Stimulated activated naive CD8-positive, alpha-beta T cell treated with anti-CD3 and anti-CD28 coated beads, Interleukin-15, Interleukin-2, amounts not matched to agents 100 U/mL and 50 U/mL, for 24 hours (primary cell): ENCODE measurements at places on chromosomes 13 and 19.

- no peak for DNase-seq
Observed at GRCh38 chr13:92838786-92839185, 387.8 kb upstream of the GPC6 start.

DNA sequence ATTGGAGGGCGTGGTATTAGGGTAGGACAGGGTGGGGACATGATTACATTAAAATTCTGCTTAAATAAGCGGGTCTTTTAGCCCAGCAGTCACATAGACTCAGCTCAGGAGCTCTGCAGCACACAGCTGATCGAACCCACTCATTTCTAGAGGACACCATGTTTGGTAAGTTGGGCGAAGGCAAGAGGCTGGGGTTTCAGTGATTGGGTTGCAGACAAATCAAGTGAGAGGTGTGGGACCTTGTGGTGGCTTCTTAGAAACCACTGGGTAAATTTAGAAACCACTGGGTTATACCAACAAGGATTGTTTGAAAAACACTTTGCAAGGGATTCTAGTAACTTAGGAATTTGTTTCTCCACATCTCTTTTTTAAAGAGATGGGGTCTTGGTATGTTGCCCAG is at the start of gene LEUTX:
LEUTX (plus strand) TSS at position 92 of the 400 bp plus-strand sequence; CDS start at position 159, 67 bp downstream.
- peak; percentile 8 for DNase-seq

DNA sequence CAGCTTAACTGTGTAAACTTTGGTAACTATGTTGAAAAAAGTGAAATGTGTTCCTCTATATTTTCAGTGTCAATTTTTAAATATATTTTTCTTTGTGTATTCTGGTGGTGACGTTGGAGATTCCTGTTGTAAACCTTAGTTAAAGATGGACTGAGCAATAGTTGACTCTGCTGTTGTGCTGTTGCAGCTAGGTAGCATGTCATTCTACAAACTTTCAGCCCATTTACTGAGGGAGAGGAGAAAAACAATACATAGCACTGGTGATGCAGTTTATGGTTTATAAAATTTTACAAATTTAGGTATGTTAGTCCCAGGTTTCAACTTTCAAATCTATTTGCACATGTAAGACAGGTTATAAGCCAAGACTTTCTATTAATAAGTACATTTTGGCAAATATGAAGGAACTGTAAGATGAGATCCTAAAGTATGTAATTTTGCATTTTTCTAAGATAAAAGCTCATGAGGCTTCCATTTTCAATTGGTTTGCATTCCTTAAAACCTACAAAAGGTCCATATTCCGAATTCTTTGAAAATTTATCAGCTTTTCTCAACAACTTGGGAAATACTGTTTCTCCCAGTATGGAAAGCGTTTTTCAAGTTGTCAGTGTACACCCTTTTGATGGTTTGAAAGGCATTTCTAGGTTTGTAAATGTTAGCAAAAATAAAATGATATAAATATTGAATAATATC is 1.5 kb downstream of the NDFIP2 start:
- no peak for DNase-seq

GRCh38 chr13:74870865-74871264 is 611.1 kb downstream of the TBC1D4 start:
- DNase-seq, result no peak

DNA sequence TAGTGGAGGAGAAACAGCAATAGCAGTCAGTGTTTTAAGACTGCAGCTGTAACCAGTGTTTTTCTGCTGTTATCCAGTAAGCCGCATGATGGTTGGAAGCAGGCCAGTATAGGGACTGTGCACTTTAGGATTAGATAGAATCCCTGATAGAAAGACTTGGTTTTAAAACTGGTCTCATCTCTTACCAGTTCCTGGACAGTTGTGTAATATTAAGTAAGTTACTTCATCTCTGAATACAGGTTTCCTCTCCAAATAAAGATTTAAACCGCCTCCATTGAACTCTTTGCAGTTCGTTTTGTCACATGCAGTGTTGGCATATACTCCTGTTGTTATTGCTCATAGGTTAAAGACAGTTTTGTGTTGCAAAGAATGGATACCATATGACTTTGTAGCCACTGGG is 25.6 kb downstream of the URI1 start:
- no peak for DNase-seq

DNA sequence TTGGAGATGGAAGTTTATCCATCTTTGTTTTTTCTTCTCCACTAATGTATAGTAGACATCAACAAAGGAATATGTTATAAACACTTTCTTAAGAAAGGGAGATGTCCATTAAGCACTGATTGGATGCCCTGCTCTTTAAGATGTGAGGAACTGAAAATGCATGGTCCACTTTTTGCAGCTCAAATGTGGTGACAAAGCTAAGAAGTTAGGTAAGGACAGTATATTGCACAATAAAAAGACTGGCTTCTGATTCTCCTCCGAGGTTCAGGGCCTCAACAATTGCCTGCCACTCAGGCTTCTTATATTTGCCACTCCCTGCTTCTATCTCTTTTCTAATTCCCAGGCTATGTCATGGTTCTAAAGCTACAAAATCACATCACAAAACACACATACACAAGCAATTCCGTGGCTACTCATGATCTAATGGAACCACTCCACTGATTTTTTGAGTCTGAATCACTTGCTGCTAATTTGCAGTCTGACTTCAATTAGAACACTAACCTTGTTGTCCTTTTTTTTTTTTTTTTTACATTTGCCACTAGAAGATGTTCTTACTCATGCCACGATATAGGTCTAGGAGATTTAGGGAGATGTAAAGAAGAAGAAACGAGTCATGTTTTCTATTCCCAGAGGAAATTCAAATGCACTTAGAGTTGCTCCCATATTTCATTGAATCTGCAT is 29.6 kb upstream of the TNFSF11 start:
- no peak for DNase-seq

- DNase-seq, result no peak
Observed at GRCh38 chr13:99766641-99767045, 204.9 kb downstream of the ZIC5 start.
